ENCODE measurements at places on chromosomes 12 and 14.

GRCh38 chr14:69753860-69754259, 13.1 kb upstream of the SRSF5 start:
- no peak for DNase-seq

GRCh38 chr12:89179245-89179644, 173.1 kb downstream of the DUSP6 start:
- no peak for DNase-seq

GRCh38 chr14:101849125-101849524, 87.6 kb downstream of the PPP2R5C start:
- no peak for DNase-seq

- DNase-seq = no peak
These were observed 8.7 kb upstream of the GALNT6 start for GRCh38 chr12:51399891-51400290.

GRCh38 chr12:7282844-7283243, 21.0 kb upstream of the ACSM4 start:
- DNase-seq = no peak

DNA sequence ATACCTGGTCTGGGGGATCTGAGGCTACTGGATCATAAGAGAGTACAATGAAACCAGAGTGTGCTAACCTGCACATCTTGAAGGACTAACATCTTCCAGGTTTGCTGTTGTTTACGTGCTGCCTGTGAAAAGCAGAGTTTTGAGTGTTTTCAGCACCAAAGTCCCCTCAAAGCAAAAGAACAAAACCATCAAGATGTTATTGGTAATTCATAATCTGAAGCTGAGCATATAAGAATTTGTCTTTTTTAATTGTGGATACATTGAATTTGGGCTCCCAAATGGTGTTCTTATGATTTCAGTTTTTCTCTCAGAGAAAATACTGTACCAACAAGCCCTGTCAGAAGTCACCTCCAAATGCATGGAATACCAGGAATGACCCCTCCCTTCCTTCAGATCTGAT, 110.2 kb downstream of the BTG1 start:
- DNase-seq = no peak

DNA sequence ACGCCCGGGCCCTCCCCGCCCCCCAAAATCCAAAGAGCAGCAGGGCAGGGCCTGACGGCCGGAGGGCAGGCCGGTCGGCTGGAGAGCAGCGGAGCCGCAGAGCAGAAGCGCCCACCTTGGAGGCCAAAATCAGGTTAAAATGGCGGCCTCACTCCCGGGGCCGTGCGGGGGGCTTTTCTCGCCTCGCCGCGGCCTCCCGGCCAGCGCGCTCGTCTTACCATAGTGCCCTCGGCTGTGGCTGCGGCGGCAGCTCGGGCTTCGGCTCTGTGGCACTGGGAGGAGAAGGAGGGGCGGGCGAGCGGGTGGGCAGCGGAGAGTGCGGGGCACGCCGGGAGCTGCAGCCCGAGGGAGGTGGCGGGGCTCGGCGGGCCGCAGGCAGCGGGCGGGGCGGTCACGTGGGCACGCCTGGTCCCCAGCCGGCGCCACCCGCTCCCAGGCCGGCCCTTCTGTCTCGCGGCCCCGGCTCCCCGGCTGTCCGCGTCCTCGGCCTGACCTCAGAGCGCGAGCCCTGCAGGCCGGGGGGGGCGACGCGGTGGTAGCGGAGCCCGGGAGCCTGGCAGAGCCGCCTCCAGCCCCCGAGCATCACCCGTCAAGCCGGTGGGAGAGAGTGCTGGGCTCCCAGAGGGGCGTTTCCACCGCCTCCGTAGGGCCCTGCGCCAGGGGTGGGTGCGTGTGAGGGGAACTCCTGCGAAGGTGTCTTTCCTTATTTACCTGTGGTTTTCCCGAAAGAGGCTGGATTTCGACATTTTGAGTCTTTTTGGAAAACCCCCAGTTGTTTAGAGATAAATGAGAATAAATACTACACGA, at the start of gene CFL2:
CFL2 (minus strand) TSS at position 274 of the 807 bp plus-strand sequence; CDS start at position 221, 53 bp downstream.
- peak; percentile 53 for DNase-seq

- DNase-seq = peak; percentile 56
These were observed 107.3 kb downstream of the CRADD start for GRCh38 chr12:93784339-93785086.

DNA sequence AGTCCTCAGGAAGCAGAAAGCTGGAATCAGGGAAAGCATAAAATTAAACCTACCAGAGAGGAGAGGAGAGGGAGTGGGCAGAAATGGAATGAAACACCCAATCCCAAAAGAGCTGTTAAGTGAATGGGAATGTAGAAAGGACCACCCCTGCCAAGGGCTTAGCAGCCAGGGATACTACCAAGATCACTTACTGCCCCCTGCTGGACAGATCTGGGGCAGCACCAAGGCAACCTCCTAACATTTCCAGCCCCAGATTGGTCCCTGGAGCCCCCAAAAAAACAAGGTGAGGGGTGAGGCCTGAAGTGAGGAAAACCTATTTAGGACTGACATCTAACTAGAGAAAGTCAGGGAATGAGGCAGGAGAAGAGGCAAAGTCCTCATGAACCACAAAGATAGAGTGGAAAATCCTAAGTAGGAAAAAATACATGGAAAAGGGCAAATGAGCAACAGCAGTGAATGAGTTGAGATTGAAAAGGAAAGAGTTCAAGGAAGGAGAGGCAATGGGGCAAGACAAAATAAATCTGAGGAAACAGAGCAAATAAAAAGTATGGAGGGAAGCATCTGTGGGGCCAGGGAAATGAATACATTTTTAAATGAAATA, 11.2 kb upstream of the FKBP11 start:
- peak; percentile 86 for DNase-seq

DNA sequence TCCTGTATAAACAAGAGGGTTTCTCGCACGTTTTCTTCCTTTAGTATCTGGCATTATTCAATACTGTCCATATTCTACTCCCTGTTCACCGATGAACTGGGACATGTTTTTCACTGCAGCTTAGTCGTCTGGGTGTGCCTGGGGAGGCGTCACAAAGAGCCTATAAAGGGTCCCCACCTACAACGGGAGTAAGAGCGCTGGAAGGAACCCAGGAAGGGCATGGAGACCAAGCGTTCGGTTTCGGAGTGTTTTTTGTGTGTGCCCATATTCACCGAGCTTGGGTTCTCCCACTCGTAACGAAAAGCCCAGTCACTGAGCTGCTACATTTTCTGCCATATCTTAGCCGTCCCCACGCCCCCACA, 592 bp upstream of the USP15 start:
- DNase-seq = no peak

GRCh38 chr14:102779084-102779462, 1.8 kb downstream of the TRAF3 start:
- no peak for DNase-seq

DNA sequence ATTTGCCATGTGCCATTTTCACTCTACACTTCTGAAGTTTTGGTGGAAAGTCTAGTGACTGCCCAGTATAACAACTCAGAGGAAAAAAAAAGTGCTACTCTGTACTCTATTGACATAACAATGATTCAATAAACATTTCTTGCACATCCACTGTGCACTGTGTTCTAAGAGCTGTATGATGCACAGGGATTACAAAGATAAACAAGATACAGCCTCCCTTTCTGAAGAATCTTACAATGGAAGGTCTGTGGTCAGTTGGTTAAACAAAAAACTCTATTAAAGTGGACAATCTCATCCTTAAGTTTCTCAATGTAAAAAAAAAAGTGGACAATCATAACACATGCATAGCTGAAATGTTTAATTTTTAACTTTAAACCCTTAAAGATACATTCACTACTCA, 105.7 kb upstream of the RASSF8 start:
- no peak for DNase-seq

DNA sequence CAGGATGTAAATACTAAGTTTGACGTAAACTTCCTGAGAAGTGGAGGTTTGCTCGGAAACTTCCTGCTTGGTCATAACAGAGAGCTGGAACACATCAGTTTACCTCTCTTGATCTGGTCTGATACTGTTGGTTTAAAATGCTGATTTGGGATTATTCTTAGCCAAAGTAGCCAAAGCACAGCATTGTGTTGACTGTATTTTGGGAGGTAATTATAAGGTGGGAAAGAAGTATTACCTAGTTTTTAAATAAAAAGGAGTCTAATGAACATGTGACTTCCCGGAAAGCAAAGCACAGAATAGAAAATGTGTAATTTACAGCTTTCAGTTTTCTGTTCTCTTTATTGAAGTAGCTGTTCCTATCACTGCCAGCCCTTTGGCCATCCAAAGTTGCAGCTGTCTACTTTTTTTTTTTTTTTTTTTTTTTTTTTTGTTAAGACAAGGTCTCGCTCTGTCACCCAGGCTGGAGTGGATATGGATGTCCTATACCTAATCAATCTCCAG, 52.2 kb upstream of the SRP54 start:
- DNase-seq = peak; percentile 33

DNA sequence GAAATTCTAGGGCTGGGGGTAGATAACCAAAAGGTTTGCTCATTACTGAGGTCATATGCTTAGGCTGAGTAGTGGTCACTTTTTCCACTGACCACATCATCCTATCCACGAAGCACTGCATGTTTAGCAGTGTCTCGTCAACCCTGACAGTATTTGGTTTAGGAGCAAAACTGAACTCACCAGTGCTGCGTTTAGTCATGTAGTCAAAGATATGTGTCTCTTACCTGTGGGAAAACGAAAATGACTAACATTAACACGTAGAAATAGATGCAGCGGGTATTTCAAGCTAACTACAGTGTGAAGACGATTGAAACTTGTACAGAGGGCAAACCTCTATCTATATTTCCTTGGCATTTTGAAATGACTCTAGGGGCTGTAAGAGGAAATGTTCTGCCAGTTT, 34.6 kb downstream of the MTHFD1 start:
- no peak for DNase-seq

DNA sequence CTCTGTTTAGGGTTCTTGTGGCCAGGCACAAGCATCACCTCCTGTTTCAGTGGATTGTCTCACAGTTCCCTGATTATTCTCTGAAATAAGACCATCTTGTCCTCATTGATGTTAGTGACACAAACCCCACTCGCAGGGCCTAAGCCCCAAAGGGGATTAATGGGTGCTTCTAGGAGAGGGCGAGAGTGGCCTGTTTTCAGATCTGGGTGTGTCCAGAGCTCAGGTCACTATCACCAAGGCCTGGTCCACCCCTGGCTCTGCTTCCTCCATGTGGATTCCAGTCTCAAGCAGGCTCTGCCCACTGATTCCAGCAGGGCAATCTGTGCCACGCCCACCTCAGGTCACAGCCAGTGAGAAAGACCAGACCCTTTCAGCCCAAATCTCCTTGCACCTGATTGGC, 361.9 kb downstream of the ADGRD1 start:
- no peak for DNase-seq

DNA sequence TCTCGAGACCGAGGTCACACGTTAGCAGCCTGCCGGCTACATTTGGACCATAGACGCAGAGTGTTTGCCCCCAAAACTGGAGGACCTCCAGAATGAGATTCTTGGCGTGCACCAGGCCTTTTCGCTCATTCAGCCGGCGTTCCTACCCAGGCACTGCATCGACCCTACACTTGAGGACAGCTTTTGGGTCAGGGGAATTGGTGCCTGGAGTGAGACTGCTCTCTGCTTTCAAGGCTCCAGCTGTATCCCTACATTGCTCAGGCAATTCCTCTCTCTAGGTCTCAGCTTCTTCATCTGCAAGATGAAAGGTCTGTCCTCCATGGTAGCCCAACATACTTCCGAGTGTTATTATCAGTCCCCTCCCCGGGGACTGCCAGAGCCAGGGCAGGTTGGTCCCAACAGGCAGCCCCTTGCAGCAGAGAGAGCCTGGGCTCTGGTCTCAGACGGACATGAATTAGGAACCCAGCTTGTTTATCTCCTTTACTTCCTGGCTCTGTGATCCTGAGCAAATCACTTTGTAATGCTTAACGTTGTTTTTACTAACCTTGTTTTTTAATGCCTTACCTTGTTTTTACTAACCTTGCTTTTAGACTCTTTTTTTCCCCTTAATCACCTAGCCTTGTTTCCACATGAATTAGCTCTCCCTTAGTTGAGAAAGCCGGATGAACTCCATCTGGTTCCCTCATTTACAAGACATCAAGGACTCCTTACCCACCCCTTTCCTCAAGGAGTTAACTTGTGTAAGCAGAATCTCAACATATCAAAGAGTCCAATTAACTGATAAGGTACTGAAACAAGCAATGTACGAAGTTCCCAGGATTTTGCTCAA, 892 bp downstream of the TCHP start:
- DNase-seq = peak; percentile 11

- no peak for DNase-seq
These were observed 208.7 kb downstream of the KITLG start for GRCh38 chr12:88371416-88372183.

DNA sequence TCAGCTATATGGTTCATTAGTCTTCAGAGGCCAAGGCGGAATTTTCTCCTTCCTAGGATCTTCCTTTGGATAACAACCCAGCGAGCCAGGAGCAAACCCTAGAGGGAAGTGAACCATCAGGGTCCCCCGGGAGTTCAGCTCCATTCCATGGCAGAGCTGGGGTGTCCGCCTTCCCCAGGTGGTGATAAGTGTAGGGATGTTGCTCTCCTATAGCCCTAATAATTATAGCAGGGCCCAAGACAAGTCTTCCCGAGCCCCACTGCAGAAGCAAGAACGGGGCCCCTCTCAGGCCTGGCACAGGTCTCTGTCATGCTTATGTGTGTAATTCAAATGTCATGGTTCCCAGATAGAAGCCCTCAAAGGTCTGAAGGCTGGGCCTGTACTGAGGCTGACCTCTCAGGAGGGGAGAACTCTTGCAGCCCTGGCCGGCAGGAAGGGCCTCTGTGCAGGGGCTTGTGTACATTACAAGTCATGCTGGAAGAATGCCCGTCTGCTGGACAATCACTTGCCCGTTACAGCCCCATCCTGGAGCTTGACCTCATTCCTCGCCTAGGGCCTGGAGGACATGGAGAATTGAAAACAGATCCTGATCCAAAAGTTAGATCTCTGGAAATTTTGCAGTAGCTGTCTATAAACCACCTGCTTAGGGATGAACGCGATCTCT, 17.3 kb downstream of the LRTM2 start:
- no peak for DNase-seq

GRCh38 chr12:53219956-53220693, 11.9 kb downstream of the RARG start:
- DNase-seq = peak; percentile 89

DNA sequence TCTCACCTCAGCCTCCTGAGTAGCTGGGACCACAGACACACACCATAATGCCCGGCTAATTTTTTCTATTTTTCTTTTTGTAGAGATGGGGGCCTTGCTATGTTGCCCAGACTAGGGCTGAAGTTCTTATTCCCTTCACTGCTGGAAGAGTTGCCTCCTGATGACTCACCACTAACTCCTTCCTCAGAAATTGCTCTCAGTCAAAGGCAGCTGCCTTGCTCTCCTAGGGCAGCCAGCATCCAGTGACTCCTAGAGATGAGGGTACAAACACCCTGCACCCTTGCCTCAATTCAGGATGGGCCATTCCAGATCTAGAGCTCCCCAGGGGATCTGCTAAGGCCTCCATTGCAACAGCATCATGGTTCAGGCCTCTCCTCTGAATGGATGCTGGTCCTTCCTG, 54.0 kb upstream of the RASSF8 start:
- DNase-seq = no peak

GRCh38 chr12:105296116-105297089, 34.1 kb upstream of the C12orf75 start:
- no peak for DNase-seq

DNA sequence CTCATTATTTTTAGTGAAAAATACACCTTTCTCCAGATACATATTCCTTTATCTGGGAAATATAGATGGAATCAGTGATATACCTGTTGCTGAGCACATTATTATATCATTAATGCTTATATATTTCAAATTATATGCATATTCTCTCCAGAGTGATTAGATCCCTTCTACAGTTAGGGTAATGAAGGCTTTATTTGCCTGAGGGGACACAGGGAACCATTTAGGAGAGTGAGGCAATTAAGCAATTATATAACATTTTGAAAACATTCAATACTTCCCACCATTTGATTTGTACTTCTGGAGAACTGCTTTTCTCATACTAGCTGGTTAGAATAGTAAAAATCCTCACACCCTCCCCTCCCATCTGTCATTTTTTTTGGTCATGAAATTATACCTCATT, 212.8 kb upstream of the NOVA1 start:
- DNase-seq = no peak

Measured in activated CD4-positive, alpha-beta T cell treated with anti-CD3 and anti-CD28 coated beads, Interleukin-2, amount 10 ng/mL, durations not matched to agents 7 days and 5 days (primary cell).